ENCODE measurements at places on chromosomes 1 and 21.

- no peak for DNase-seq
These were observed 58.7 kb upstream of the RC3H1 start for GRCh38 chr1:174080819-174081218.

DNA sequence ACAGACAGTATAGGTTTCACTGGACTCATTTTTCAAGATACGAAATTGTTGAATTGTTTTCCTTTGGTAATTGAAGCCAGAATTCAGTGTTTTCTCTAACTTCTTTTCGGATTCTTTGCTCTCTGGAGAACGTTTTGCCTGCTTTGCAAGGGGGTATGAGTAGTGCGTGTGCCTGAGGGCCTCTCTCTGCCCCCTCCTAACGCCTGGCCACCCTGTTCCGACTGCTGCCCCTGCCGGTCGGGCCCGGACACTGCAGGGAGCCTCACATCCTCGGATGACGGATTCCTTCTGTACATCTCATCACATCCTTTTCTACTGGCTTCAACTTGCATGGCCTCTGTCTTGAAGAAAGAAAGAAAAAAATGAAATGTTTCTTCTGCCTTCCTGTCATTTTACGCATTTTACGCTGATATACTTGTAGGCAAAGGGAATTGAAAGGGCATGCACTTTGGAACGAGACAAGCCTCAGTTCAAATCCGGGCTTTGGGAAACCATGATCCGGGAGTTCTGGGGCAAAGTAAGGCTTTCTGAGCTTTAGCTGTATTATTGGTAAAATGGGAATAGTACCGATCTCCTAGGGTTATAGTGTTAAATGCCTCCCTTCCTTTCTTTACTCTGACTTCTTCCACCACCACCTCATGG lies 65.1 kb downstream of the DISC1 start:
- DNase-seq = peak; percentile 5

DNA sequence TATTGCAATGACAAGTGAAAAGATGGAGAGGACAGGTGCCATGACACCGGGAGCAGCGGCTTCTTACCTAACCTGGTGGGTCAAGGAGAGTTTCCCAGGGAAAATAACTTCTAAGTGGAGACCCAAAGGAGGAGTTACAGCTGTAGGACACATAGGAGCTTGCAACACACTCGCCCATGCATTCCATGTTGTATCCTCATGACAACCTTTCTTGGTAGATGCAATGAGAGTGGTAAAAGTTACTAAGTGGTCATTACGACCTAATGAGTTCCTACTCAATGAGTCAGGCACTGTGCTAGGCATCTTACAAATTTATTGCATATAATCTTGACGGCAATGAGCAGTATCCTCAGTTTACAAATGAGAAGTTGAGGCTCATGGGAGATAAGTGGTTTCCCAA lies 119.5 kb upstream of the HOOK1 start:
- no peak for DNase-seq

GRCh38 chr1:201364808-201365105 lies 12.7 kb downstream of the TNNT2 start:
- DNase-seq = no peak

GRCh38 chr1:180173451-180173850 lies 18.8 kb downstream of the QSOX1 start:
- no peak for DNase-seq

DNA sequence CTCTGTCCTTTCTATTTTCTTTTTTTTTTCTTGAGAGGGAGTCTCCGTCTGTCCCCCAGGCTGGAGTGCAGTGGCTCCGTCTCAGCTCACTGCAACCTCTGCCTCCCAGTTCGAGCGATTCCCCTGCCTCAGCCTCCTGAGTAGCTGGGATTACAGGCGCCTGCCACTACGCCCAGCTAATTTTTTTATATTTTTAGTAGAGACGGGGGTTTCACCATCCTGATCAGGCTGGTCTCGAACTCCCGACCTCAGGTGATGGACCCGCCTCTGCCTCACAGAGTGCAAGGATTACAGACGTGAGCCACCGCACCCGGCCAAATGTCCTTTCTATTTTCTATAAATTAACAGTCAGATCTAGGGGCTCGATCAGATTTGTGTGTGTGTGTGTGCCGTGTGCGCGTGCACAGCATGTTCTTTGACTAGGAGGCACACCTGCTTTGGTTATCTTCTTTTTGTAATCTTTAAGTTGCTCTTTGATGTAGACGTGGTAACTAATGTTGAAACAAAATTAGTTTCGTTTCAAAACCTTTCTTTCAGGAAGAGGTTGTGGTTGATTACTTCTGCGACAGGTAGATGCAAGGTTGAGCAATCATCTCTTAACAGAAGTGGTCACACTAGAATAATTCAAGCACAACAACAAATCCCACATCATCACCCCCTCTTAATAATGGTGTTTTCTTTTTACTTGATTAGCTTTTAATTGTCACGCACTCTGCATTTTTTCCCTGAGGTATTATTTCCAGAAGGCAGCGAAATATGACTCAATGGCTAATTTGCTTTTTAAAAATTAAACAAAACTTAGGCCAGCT lies 779 bp upstream of the DEGS1 start:
- peak; percentile 82 for DNase-seq

DNA sequence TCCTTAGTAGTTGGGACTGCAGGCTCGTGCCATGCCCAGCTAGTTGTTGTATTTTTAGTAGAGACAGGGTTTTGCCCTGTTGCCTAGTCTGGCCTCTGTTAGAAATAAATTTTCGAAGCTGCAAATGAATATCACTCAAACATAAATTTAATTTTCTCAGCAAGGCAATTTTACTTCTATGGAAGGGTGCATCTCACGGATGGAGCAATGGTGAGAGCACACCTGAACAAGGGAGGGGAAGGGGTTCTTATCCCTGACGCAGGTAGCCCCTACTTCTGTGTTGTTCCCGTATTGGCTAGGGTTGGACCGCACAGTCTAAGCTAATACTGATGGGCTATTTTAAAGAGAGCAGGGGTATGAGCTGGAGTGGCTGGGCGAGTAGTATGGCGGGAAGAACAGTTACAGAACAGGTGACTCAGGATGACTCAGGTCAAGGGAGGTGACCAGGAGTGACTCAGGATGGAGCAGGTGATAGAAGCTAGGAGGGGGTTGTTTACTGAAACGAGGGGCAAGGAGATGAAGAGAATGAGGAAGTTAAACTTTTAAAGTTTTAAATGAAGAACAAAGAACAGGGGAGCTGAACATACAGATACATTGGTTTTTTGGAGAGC lies 7.5 kb downstream of the MDM4 start:
- DNase-seq = no peak

Measured in germinal center (tissue), 1 donor.